ENCODE measurements at places on chromosomes 6 and 20.
A peak's percentile ranks its signal among the peaks of the same experiment; 100 is the strongest.

DNA sequence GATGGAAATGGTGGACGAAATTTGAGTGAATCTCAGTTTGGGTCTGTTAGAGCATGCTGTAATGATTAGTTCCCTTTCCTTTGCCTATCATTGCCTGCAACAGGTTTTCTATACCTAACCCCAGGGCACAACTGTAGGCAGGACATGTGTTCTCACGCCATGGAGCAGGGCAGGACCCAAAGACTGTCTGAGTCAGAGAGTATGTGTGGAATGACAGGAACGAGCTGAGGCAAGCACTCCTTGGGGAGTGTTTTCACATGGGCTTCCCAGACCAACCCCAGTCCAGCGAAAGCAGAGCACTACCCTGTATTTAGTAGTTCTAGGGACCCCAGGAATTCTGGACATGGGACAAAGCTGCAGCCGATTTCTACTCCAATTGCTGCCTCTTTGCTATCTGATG is 234.2 kb downstream of the HACE1 start:
- peak; percentile 89 for DNase-seq

GRCh38 chr6:32741031-32741960 is at the start of gene HLA-DQA2:
HLA-DQA2 (plus strand) TSS chr6:32741391; CDS start chr6:32741444, 53 bp downstream.
- no peak for DNase-seq

DNA sequence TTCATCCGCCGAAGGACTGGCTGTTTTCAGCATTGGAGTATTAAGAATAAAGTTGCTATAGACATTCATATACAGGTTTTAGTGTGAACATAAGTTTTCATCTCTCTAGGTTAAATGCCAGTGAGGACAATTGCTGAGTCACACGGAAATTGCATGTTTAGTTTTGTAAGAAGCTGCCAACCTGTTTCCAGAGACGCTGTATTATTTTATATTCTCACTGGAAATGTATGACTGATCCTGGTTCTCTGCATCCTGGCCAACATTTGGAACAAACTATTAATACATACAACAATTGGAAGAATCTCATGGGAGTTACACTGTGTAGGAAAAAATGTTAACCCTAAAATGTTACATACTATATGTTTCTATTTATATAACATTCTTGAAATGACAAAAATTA is 16.7 kb upstream of the TGM6 start:
- peak; percentile 9 for DNase-seq

- DNase-seq = no peak
Observed at GRCh38 chr20:9279918-9280401, 211.1 kb downstream of the PLCB4 start.

- no peak for DNase-seq
Observed at GRCh38 chr6:63023726-63024125, 187.5 kb upstream of the FKBP1C start.

DNA sequence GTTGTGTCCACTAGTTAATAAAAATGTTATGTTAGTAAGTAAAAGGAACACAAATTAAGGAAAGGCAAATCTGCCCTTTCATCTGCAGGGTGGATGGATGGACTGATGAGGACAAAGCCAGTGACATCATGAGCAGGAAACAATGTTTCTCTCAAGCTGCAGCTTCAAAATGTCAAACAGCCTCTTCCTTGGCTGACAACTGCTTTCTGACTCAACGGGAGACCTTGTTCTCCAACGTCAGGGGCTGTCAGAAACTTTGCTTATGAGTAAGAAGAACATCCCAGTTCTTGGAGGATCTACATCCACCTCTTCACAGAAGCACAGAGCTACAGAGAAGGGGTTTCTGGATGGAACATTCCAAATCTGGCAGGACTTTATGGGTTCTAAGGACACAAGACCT is 6.0 kb downstream of the CST2 start:
- no peak for DNase-seq

Measured in fibroblast of skin of scalp (primary cell).